Activated CD4-positive, alpha-beta T cell treated with anti-CD3 and anti-CD28 coated beads, Interleukin-10, Interleukin-2, amounts not matched to agents 100 ng/mL and 50 ng/mL, durations not matched to agents 16 hours and 8 hours (primary cell): ENCODE measurements at places on chromosomes 16 and 17.

DNA sequence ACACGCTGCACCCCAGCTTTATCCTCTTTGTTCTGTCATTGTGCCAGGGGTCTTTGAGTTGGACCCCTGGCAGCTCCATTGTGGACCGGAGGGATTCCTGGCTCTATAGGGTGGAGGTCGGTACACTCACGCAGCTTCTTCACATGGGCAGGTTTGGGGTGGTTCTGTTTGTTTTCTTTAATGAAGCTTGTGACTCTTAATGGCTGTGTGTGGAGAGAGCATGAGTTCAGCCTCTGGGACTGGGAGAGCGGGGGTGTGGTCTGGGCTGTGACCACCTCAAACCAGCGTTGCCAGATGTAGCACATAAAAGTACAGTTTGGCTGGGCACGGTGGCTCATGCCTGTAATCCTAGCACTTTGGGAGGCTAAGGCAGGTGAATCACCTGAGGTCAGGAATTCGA lies 21.2 kb upstream of the NAGLU start:
- DNase-seq: no peak

GRCh38 chr17:32763855-32764439 lies 113.0 kb downstream of the MYO1D start:
- no peak for DNase-seq

DNA sequence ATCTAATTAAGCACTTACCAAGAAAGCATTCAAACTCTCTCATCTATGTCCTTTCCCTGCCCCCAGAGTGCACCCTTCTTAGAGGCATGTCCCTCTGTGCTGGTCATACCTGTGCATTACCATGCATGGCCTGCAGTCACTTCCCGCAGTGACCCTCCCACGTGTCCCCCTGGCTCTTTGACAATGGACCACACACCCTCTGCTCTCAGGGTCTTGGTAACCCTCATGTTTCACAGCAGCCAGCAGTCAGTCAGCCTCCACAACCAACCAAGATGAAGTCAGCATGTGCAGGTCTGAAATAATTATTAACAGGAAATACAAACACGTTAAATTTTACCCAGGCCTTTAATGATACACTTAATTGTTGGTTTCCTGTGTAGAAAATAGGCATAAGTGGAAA lies 10.1 kb downstream of the KRT33A start:
- DNase-seq: no peak

DNA sequence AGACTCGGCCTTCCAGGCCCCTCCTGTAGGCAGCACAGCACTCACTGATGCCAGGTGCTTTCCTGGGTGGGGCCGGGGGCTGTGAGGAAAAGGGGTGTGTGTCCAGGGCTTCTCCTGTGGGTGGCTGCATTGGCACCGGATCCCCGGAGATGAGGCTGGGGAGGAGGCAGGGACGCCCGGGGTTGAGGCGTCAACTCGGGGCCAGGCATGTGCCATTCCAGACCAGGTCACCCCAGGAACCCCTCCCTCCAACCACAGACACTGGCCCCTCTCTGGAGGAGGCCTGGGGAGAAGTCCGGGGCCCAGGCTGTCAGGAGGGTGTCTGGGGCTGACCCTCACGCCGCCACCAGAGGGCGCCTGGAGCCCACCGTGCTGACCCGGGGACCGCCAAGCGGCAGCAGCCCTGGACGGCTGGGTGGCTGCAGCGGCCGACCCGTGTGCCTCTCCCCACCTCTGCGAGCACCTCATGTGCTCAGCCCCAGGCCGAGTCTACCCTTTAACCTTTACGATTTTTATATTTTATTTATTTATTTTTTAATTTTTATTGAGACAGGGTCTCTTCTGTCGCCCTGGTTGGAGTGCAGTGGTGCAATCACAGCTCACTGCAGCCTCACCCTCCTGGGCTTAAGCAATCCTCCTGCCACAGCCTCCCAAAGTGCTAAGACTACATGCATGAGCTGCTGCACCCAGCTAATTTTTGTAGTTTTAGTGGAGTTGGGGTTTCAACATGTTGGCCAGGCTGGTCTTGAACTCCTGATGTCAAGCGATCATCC lies 3.2 kb upstream of the METRN start:
- peak; percentile 83 for DNase-seq

DNA sequence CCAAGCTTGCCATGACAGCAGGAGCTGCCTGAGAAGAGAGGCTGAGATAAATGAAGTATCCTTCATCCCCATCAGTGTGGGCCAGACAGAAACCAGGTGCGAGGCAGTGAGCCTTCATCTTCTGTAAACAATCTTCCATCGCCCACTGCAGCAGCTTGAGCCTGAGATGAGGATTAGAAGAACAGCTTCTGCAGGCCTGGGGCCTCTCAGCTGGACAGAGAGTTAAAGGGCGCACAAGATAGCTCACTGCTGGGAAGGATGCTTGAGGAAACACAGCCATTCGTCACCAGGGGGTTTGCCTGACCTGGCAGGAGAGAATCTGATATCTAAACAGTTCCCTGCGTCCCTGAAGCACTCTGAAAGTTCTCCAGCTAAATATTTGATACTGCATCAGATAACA lies 27.1 kb downstream of the HOXB1 start:
- DNase-seq: no peak
